Activated gamma-delta T cell treated with Interleukin-2 at 50 U/mL for 16 hours (primary cell): ENCODE measurements at places on chromosomes 11 and 22.

DNA sequence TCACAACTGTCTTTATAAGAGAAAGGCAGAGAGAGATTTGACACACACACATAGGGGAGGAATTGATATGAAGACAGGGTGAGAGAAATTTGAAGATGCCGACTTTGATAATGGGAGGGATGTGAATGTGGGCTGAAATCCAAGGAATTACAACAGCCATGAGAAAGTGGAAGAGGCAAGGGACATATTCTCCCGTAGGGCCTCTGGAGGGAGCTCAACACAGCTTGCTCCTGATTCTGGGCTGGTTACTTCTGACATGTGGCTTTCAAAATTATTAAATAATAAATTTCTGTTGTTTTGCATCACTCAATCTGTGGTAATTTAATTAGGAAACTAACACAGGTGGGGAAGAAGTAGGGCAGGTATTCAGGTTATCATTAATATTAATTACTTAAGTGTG, 282.9 kb downstream of the LUZP2 start:
- DNase-seq, result no peak

GRCh38 chr22:36351921-36352802, 35.6 kb downstream of the MYH9 start:
- no peak for DNase-seq

DNA sequence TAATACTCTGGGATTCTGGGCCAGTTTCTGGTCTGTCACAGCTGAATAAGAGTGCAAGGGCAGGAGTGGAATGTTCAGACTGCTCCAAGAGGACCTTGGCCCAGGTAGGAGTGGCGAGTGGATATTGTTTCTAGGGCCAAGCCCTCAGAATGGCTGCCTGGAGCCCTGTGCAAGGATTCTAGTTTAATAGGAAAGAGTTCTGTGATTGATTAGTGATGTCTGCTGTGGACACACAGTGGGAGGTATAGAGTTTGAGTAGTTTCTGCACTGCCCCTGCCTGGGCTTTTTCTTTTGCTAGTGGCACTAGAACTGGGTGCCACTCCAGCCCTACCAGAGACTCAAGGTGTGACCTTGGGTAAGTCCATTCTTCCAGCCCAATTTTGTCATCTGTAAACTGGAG, 9.7 kb upstream of the MPPED1 start:
- DNase-seq, result no peak

DNA sequence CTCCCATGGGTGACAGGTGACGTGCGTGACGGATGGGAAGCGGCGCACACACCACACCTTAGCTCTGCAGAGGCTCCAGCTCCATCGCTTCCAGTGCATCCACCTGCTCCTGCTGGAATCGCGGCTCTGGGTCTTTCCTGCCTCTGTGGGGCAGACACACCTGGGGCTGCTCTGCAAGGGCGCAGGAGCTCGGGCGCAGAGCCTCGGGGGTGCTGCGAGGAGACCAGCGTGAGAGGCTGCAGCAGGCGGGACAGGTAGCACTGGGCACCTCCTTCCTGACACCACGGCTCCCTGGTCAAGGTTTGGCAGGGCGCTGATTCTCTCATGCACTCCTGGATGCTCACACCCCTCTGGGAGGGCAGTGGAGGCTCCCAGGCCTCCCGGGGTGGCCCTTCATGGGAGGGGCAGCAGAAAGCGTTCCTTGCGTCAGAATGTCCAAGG, 1494.3 kb downstream of the BRD1 start:
- no peak for DNase-seq

DNA sequence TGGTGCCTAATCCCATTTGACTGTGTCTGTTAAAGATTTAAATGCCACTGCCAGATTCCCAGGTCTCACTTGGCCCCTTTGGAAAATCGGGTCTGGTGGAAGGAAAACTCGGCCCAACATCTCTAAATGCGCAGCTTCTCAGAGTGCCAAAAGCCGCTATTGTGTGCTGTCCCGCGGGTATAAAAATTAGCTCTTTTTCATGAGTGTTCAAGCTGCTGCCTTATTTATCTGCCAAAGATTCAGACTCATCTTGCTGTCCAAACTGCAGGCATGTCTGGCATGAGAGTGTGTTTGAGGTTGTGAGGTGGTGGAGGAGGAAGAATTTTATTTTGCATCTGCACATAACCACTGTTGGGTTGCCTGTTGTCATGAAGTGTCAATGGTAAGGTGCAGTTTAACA, 91.4 kb downstream of the NELL1 start:
- no peak for DNase-seq

DNA sequence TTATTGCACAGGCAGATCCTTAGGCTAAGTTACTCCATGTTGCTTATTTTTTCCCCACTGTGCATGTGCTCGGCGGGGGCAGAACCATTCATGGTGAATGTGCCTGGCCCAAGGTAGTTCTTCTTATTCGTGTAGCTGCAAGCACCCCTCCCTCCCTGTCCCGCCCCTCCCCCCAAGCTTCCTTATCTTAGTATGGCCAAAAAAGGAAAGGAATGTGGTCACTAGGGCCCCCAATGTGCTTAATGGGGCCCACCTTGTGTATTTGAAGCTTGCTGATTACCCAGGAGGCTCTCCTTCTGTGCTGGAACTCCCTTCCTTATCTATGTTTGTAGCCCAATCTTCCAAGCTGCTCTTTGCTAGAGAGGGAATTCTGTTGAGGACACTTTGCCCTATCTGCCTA, 1259.7 kb upstream of the RAG2 start:
- no peak for DNase-seq

DNA sequence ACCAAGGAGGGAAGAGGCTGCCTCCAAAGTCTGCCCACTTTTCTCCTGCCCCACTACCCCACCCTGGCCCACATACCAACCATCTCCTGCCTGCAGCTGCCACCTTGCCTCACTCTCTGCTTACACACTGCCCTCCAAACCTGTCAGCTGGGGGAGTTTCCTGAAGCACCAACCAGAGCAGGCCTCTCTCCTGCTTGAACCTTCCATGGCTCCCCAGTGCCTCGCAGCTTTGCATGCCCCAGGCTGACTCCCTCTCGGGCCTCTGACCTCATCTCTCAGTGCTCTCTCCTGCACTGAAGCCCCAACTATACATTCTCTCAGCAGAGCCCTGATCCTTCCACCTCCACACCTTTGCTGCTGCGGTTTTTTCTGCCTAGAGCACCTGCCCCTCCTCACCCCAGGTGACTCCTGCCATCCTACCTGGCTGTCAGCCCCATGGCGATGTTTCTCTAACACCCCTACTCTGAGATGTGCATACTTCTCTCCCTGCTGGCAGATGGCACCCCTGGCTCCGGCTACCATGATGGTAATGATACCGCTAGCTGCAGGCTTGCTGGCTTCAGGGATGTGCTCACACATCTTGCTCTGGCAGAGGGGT, 43.5 kb downstream of the MN1 start:
- DNase-seq, result no peak

- no peak for DNase-seq
Measured at GRCh38 chr22:29116397-29117123, 43.7 kb downstream of the KREMEN1 start.

- DNase-seq, result no peak
Measured at GRCh38 chr22:29380032-29380781, 8.2 kb downstream of the AP1B1 start.

DNA sequence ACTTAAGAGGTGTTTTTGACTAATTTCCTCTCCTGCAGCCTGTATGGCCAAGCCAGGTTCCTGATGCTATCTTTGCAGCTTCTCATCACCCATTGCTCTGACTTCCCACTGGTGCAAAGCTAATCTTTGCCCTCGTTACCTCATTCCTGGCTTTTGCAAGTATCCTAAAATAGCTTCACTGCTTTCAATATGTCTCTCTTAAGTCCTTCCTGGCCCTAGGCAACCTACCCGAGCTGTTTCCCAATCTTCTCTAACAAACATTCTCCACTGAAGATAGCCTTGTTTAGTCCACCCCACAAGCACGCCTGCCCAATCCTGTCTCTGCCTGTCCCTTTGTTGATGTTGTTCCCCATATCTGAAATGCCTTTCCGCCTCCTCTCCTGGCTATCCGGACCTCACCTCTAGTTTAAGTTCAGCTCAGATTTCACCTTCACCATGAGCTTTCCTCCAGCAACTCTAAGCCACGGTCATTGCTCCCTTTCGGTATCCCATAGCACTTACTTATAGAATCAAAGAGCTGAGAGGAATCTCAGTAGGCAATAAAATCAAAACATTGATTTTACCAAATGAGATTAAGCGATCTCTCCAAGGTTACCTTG, 30.1 kb upstream of the CECR2 start:
- DNase-seq, result no peak

- no peak for DNase-seq
Measured at GRCh38 chr11:101810546-101810945, 104.3 kb upstream of the CEP126 start.

- DNase-seq, result peak; percentile 67
Measured at GRCh38 chr11:1693327-1694063, 3.5 kb upstream of the KRTAP5-6 start.

DNA sequence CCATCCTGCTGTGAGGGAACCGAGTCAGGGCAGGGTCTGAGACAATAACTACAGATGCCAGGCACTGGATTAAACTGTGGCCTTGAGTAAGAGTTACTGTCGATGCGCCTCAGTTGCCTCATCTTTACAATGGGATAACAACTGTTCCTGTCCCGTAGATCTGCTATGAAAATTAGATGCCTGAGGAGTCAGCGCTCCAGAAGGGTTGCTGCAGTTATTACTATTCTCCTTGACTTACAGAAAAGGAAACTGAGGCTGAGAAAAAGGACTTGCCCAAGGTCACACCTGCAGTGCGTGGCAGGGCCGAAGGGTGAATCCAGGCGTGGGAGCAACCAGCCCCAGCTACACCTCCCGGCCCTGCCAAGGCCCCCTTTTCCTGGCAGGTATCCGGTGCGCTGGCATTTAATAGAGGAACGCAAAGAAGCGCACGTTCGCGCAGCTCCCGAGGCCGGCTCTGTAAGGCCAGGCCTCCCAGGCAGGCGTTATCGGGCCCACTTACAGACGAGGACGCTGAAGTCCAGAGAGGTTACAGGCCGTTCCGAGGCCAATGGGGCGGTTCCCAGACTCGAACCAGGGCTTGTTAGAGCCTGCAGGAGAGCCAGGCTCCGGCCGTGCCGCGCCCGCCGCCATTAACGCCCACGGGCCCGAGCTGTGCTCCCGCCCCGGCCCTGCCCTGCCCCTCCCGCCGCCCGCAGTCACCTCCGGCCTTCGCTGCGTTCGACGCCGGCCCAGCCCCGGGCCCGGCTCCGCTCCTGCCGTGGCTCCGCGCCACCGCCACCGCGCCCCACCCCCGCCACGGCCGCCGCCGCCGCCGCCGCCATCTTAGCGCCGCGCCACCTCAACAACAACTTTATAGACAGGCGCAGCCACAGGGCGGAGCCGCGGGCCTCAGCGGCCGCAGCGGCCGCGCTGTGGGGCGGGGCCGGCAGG, at the start of gene C11orf68:
TSS of gene C11orf68 (minus strand) at position 852 of the 930 bp plus-strand sequence. CDS start at position 821, 31 bp downstream.
- no peak for DNase-seq

- no peak for DNase-seq
Measured at GRCh38 chr11:17046690-17047089, 30.8 kb downstream of the RPS13 start.

GRCh38 chr22:49582181-49582580, 245.5 kb downstream of the BRD1 start:
- DNase-seq, result no peak

GRCh38 chr11:14520747-14521151, 563 bp upstream of the PSMA1 start:
- no peak for DNase-seq

DNA sequence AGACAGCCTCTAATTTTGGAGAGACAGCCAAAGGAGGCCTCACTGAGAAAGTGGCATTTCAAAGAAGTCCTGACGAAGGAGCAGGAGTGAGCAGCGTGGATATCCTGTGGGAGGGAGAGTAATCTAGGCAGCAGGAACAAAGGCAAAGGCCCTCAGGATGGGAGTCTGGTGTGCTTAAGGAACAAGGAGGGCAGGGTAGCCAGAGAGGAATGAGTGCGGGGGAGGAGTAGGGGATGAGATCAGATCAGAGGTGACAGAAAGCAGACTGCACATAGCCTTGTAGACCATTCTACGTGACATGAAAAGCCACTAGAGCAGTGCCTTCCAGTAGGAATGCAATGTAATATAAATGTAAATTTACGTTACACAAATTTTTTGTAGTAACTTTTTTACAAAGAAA, 5.6 kb downstream of the SLC36A4 start:
- DNase-seq, result no peak

DNA sequence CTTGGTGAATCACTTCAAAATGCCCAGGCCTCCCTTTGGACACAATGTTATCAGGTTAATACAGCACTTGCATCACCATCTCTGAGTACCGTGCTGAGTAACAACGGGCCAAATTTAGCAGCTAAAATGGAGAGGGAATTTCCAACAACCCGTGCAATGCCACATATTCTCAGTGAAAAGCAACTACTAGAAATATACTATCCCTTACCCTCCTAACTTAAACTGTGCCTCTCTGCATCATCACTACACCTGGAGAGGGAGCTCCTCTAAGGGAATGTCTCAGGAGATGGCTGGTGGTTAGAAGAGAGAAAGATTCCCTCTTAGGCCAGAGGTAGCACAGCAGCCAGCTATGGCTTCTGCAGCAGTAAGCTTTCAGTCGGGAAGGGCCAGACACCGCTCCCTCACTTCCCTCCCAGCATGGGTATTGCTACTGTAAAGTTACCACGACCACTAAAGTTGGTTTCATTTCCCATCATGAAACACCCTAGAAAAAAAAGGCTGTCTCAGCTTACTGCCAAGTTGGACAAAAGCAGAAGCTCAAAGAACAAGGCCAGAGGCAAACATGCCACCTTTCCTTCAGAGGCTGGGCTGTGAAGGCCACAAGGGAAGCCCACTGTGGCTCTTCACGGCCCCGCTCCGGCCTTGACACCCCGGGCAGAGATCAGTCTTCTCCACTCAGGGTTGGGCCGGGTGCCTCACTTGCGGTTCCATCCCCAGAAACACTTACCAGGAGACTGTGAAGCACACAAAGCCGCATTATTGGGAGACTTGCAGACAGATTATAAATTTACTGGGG, 3.9 kb downstream of the MAML2 start:
- peak; percentile 28 for DNase-seq

DNA sequence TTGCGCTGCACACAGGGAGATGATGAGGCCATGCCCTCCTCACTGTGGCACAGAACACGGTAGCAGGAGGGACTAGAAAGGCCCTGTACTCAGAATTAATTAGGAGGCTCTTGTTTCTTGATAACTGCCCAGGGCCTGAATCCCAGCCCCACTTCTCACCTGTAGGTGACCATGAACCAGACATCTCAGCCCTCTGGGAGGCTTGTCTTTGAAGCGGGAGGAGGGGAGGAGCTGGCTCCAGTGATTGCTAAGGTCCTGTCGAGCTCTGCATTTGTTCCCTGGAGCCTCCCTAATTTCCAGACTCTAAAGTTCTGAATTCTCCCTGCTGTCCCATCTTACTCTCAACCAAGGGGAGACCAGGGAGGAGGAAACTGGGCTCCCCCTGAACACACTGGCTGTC, 19.8 kb upstream of the OAF start:
- DNase-seq, result no peak

DNA sequence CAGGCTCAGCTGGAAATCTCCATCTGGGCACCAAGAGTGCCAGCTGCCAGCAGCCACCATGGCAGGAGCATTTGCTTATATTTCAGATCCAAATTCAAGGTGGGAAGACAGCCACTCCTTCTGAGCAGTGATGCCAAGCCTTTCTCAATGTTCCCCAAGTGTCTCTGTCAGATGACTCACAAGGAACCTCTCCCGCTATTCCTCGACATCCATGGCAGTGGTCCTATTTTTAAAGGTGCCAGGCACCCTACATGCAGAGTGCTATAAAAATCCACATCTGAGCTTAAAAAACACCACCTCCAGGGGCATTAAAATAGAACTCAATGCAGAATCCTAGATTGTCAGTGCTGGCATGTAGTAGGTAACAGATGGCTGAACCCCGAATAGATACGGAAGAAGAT, 112.1 kb downstream of the SLC1A2 start:
- DNase-seq, result no peak

- no peak for DNase-seq
Measured at GRCh38 chr22:26095256-26095956, 73.9 kb upstream of the SEZ6L start.

GRCh38 chr11:58059007-58059350, 28.2 kb downstream of the OR6Q1 start:
- no peak for DNase-seq
